ENCODE measurements at places on chromosomes 5 and 9. TPM values are rescaled to one million over a fixed set of nuclear protein-coding genes. Genes with fewer than 3 reads are reported as not detected.

Gene C9orf50
- total RNA-seq, result not detected

Gene PJA2
- 139 TPM for total RNA-seq

Gene MOCS2
- 38.6 TPM for total RNA-seq

Gene BAAT
- total RNA-seq, result 0.94 TPM

Gene GHR
- total RNA-seq, result 0.55 TPM

Gene INSL6
- not detected for total RNA-seq

Gene SLC45A2
- not detected for total RNA-seq

Gene NTNG2
- 0.17 TPM for total RNA-seq

Gene NRARP
- total RNA-seq, result 0.55 TPM

Gene C5orf63
- 5.6 TPM for total RNA-seq

Gene GABRP
- 0.35 TPM for total RNA-seq

Gene SHISAL2B
- total RNA-seq, result not detected

Gene PCDHA3
- total RNA-seq, result 0.17 TPM

Gene BTNL9
- total RNA-seq, result not detected

Gene PLPP1
- total RNA-seq, result 70.6 TPM

Gene PCDHA2
- total RNA-seq, result 0.35 TPM

Gene BARHL1
- not detected for total RNA-seq

Gene FBXW5
- 249 TPM for total RNA-seq

Gene DIPK1B
- total RNA-seq, result 4.0 TPM

Gene BTNL3
- total RNA-seq, result not detected

Gene FOXB2
- not detected for total RNA-seq

Gene KIF12
- 40.1 TPM for total RNA-seq

Gene ANKH
- 4.7 TPM for total RNA-seq

Gene PCDHGB3
- total RNA-seq, result 2.3 TPM

Gene EIF4E1B
- not detected for total RNA-seq

Gene TAF1L
- total RNA-seq, result under 0.01 TPM

Gene LECT2
- total RNA-seq, result not detected

Gene PKD2L2
- not detected for total RNA-seq

Gene NFIL3
- total RNA-seq, result 50.8 TPM

Gene EHMT1
- total RNA-seq, result 92.8 TPM

Gene CAMK4
- total RNA-seq, result 1.6 TPM

Gene FLT4
- 0.55 TPM for total RNA-seq

Gene ACTBL2
- total RNA-seq, result 5.6 TPM

Gene NMUR2
- not detected for total RNA-seq

Gene MARCHF11
- not detected for total RNA-seq

Gene ISCA1
- 47.1 TPM for total RNA-seq

Gene ACO1
- 78.0 TPM for total RNA-seq

Gene ADGRD2
- total RNA-seq, result not detected

Gene GABRA6
- total RNA-seq, result not detected

Gene OR1Q1
- total RNA-seq, result not detected

Gene SPINK6
- not detected for total RNA-seq

Gene FGF18
- 0.35 TPM for total RNA-seq

Gene TAF11L10
- total RNA-seq, result not detected

Gene PHF24
- not detected for total RNA-seq

Gene SLC4A9
- not detected for total RNA-seq
